ENCODE measurements at places on chromosomes 2 and 18.

GRCh38 chr2:189137519-189137918 is 42.0 kb downstream of the COL5A2 start:
- no peak for DNase-seq

DNA sequence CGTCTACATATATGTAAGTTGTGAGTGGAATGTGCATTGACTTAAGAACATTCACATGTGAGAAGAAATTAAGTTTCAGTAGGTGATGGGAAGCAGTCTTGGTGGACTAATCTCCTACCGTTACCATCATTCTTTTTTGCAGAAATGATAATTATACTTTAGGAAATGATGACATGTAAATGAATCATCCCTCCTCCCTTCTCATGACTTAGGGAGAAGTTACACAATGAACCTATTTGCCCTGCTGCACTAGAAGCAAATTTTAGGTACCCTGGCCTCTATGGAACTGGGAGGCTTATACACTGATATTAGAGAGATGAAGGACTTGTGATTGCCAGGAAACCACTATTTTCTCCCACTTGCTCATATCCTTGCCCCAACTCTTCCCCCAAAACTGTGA is 214.2 kb downstream of the CALCRL start:
- no peak for DNase-seq

- no peak for DNase-seq
Measured at GRCh38 chr2:120314690-120315366, 31.1 kb upstream of the INHBB start.

- DNase-seq: no peak
Measured at GRCh38 chr18:30342675-30343074, 699.9 kb downstream of the DSC3 start.

DNA sequence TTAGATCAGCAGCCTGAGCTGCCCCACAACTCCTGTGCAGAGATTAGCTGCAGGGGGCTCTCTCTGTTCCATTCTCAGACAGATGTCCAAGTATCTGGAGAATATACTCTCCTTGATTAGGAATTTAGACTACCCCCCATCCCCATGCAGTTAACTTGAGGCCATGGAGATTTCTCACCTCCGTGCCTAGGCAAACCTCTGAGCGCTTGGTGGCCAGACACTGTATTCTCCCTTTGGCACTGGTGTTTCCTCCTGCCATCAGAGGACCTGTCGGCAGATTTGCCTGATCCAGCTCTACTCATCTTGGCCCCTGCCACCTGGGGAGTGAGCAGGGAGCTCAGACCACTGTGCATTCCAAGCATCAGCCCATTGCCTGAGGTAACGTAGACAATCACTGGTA is 48.3 kb downstream of the ZNF804A start:
- DNase-seq: no peak

- DNase-seq: no peak
Measured at GRCh38 chr18:68694316-68694715, 20.6 kb downstream of the TMX3 start.

DNA sequence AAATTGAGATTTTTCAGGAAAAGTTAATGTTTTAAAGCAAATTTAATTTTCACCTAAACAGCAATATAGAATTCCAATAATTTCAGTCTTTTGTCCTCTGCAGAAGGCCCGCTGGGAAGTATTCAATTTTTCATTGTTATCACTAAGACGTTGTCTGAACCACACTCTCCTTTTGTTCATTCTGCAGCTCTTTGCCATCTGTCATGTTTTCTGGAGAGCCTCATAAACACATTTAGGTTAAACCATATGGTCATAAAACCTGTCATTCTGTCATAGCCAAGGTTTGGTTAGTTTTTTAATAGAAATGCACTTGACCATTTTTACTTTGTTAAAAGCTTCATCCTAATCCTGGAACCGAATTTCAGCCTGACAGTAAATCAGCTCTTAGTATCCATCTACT is 54.0 kb upstream of the PGAP1 start:
- DNase-seq: no peak

GRCh38 chr18:64337673-64338072 is 188.8 kb upstream of the LINC00305 start:
- no peak for DNase-seq

GRCh38 chr2:26674002-26674751 is 18.3 kb upstream of the KCNK3 start:
- no peak for DNase-seq

- DNase-seq: no peak
Measured at GRCh38 chr18:11978956-11979355, 2.4 kb upstream of the IMPA2 start.

- no peak for DNase-seq
Measured at GRCh38 chr2:179133016-179133415, 83.1 kb upstream of the CCDC141 start.

DNA sequence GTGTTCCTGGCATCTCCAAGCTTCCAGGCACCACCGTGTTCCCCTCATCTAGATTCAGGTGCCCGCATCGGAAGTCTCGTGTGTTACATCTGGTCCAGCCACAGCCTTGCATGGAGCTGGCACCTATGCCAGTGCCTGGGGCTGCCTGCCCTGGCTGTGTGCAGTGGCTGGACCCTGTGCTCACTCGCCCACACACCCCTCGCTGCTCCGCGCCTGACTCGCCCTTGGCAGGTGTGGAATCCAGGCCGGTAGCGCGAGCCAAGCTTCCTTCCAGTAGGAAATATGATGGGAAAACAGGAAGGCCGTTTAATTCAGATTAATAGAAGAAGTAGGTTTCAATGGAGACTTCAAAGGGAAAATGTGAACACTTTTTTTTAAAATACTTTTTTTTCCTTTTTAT is 78.0 kb downstream of the PTPN4 start:
- DNase-seq: no peak

- no peak for DNase-seq
Measured at GRCh38 chr2:144780983-144781382, 261.1 kb upstream of the ZEB2 start.

- DNase-seq: peak; percentile 46
Measured at GRCh38 chr2:202178346-202178958, 59.9 kb downstream of the SUMO1 start.

GRCh38 chr2:224551693-224552092 is 33.5 kb downstream of the CUL3 start:
- no peak for DNase-seq

- DNase-seq: no peak
Measured at GRCh38 chr2:188415754-188416083, 124.0 kb downstream of the GULP1 start.

DNA sequence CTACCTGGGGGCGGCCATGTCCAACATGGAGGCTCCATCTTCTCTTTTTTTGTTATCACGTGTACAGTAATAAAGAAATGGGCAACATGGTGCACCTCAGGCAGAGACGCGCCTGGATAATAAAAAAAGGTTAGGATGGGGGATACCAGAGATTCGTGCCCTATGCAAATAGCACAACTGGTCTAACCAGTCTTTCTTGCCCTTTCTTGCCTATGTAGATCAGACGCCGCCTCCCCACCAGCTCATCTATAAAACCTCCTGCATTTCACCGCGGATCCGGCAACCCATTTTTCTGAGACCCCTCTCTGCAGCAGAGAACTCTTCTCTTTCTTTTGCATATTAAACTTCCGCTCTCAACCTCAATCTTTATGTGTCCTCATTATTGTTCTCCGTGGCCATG is 68.7 kb downstream of the MYL12B start:
- DNase-seq: no peak

DNA sequence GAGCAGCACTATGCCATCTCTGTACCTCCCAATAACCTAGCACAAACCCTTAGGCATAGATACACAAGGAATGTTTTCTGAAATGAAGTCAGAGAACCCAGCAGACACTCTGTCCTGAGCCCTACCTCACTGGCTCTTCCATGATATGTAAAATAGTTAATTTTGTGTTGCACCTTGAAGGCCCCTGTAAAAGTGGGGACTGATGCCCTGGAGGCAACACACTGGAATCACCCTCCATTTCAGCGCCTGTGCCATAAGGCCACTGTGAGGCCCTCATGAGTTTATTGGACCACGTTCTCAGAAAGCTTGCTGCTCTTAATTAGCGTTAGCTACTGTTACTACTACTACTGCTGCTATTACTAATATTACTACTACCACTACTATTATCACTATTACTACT is 670.1 kb upstream of the SOX11 start:
- DNase-seq: no peak

DNA sequence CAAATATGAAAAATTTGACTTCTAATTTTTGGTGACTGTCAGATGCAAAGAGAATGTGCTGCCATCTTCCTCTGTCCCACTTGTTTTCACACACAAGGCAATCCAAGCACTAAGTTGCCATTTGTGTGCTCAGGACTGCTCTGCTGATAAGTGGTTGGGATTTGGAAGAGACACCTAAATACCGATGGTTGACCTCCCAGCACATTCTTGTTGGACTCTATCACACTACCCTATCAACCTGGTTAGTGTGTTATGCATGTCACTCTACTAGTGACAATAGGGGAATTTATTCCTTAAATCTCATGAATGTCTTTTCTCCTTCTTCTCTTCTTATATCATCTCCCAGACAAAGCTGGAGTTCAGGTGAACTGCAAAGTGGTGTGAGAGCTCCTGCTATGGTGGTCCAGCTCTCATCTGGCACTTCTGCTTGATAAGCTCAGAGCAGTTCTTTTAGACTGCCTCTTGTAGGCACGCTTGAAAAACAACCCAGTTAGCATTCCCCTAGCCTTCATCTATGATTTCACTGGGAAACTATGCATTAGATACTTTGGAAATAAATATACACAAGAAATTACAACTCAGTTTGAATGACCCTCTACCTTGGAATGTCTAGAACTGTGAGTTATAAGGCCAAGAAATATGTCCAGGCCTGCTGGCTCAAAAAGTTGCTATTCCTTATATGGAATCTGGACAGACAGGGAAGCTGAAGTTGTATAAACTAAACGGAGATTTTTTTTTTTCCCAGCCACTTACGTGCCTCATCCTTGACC is 404.8 kb downstream of the MEIS1 start:
- DNase-seq: peak; percentile 88

DNA sequence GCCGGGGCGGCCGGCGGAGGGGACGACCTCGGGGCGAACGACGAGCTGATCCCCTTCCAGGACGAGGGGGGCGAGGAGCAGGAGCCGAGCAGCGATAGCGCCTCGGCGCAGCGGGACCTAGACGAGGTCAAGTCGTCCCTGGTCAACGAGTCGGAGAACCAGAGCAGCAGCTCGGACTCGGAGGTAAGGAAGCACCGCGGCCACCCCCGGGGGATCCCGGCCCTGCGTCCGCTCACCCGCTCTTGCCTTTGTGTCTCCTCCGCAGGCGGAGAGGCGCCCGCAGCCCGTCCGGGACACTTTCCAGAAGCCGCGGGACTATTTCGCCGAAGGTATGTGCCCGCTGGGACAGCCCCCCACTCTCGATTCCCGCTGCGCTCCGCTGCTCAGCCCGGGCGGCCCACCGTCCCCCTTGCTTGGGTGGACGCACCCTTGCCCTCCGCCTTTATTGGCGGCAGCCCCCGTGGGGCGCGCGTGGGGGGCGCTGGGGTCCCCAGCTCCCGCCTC is 611 bp downstream of the TCF7L1 start:
- no peak for DNase-seq

DNA sequence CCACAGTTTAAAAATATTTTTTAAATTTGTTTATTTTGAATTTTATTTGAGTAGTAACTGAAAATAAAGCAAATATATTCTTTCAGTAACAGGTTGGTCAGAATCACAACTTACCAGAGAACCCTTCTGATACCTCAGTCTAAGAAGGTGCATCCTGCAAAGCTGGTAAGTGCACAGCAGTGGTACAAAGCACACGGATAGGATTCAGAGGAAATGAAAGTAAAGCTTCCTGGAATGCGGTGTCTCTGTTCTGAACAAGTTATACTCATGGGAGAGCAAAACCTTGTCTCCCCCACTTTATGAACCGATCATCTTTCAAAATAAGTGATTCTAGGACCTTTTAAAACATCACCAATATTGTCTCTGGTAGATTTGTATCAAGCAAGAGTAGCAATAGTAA is 398.3 kb downstream of the TMX3 start:
- DNase-seq: no peak

DNA sequence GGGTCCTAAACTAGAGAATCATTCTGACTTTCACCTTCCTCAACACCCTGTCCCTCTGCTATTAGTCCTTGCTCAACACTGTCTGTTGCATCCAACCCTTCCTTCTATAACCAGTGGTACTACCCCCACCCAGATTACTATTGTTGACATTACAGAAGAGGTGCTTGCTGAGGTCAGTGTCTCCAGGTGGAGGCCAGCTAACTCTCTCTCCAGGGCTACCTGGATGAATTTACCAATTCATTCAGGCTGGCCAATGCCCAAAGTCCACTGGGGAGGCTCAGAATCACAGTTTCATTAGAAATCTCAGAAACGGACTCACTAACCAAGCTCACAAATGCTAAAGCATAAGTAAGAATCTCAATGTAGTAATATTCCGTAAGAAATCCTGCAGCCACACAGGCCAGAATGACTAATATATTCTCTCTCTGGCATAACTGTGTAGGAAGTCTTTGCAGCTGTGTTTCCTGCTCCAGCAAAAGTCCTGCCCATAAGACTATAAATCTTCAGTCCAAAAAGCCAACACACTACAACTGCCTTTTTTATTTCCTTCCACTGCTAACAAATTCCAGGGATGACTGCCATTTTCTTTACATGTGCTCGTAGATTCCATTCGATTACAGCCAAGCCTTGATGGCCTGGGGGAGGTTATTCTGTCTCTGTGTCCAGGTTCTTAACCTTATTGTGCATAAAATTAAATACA is 10.0 kb upstream of the TTR start:
- DNase-seq: no peak

GRCh38 chr2:47334356-47335136 is 68.4 kb upstream of the MSH2 start:
- DNase-seq: no peak

GRCh38 chr2:216711348-216711747 is 16.0 kb upstream of the IGFBP5 start:
- no peak for DNase-seq

DNA sequence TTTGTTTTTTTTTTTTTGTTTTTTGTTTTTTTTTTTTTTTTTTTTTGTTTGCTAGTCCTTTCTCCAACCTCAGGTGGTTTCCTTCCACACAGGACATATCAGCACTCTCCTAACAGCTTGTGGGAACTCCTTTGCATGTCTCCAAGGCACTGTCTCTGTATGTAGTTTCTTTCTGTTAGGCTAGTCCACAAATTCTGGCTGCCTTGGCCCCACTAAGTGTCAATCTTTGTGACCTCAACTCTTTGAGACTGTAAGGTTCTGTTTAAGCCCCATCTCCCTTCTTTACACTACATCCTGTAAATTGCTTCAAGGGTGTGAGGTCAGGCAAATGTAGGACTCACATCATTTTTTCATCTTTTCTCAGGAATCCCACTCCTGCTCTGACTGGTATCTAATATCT is 85.1 kb downstream of the NCOA1 start:
- no peak for DNase-seq

All from AG09319 (cell line).